ENCODE measurements at places on chromosomes 2 and 18.

- DNase-seq, result no peak
Measured at GRCh38 chr18:62537946-62538345, 15.1 kb downstream of the ZCCHC2 start.

- no peak for DNase-seq
Measured at GRCh38 chr2:74925361-74925786, 33.1 kb upstream of the POLE4 start.

GRCh38 chr18:8966821-8967220 is 135.7 kb upstream of the NDUFV2 start:
- no peak for DNase-seq

DNA sequence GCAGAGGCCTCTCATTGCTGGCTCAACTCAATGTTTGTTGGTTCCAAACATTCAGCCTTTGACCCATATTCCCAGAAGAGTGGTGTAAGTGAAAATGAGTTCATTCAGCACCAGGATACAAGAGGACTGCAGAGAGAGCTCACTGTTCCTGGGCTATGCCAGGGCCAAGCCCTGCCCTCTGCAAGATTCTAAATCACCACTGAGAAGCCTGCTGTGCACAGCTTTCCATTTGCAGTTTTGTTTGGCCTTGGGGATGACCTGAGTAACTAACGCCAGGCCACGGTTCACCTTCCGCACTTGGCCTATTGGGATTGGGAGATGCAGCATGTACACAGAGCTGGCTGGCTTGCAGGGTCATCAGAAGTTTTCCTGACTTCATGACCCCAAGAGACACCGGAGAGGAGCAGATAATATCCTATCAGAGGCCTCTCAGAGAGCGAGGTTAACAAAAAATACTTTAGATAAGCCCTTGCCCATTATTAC is 12.6 kb downstream of the GKN1 start:
- peak; percentile 50 for DNase-seq

DNA sequence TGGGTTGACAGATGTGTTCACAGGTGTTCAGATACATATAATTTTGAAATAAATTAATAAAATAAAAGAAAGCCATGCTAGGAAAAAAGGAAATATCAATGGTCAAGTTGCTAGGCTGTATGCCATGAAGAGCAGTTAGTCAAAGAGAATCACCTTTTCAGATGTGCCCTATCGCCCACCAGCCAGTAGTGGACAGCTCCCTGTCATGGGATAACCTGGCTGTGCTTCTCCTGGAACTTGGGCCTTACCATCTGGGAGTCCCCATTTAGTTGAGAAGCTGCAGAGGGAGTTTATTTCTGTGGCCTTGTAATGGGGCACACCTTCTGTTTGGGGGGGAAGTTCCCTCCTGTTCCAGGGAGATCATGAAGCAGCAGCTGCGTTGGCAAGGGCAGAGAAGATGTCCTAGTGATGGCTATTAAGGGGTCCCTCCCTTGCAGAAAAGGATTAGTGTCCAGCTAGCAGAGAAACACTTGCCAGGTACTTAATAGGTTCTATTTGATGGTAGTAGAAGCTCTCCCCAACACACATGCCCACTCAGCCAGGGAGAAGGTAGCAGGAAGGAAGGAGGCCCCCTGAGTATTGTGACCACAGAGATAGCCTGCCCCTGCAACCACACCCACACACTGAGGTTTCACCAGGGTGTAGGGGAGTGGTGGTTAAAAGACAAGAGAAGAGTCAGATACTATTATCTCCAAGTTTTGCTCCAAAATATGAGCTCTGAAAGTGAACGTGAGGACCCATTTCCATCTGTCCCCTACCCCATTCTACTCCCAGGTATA is 117.7 kb downstream of the B3GNT2 start:
- DNase-seq, result no peak

DNA sequence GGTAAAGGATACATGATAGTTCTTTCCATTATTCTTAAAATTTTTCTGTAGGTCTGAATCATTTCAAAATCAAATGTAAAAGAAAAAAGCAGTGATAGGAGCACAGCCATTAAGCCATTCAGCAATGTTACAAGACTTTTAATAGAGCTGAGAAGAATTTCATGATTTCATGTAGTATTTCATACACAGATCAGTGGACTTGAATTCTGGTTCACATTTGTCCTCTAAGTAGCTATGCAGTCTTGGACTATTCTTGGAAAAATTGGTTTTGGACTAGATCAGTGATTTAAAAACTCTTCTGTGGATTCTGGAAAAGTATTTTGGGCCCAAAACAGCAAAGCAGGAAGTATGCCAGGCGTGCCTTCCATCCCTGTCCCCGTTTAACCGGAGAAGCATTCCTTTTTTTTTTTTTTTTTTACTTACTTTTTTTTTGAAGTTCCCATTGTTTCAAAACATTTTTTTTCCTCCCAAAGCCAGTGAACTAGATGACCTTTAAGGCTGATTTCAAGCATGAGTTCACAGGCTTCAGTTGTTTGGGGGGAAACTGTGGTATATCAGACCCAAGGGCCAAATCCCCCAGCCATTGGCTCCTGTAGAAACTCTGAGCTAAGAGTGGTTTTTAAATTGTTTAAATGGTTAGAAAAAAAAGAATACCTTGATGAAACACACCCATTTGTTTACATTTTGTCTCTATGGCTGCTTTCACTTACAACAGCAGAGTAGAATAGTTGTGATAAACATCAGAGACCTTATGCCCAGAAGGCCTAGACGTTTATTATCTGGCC is 17.5 kb upstream of the POLI start:
- no peak for DNase-seq

- peak; percentile 53 for DNase-seq
Measured at GRCh38 chr2:20641123-20641985, 9.5 kb downstream of the HS1BP3 start.

DNA sequence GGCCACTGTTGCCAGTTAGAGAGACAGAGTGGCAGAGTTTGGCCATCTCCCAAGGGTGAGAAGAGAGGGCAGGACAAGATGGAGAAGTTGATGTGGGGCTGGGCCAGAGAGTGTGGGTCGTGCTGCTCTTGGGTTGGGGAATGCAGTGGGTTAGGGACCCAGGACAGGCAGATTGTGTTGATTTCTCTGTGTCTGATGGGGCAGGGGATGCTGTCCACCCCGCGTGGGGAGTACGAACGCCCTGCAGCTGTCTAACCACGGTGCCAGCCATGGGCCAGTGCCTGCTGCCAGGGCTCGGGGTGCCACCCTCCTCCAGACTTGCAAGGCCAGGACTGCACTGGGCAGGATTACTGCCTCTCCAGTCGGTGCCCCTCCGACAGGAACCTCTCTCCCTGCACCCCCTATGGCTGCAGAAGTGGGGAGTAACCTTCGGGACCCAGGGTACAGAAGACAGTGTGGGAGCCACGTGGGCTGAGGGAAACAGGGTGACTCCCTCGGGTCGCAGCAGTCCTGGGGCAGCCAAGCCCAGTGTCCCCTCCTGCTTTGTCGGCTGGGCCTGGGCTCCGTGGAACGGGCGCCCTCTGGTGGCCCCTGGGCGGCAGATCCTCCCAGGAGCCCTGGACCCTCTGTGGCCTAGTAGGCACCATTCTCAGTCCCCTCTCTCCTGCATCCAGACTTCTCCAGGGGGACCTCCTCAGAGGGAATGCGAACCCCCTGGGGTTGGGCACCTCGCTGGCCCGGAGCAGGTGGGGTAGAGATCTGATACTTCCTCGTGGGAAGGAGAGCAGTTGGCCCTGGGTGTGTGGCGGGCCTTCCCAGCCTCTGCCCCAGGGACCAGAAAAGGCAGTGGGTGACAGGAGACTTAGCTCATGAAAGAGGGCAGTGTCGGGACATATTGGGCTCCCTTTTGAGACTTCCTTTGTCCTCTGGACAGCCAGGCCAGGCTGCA is 2.7 kb downstream of the GPC1 start:
- DNase-seq, result peak; percentile 80

DNA sequence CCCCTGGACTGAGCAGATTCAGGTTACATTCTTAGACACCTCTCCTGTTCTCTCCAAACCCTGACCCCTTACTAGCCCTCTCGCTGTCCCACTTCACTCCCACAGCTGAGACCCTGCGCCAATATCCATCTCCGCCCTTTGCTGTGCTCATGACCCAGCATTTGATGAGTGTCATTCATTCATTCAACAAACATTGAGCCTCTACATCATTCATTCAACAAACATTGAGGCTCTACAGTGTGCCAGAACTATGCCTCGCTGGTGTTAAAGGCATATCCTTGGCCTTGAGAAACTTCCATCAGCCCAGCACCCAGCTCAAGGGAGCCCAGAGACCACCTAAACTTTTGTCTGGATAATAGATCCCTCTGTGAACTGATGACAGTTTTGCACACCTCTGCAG is 41.9 kb upstream of the MRPL33 start:
- no peak for DNase-seq

DNA sequence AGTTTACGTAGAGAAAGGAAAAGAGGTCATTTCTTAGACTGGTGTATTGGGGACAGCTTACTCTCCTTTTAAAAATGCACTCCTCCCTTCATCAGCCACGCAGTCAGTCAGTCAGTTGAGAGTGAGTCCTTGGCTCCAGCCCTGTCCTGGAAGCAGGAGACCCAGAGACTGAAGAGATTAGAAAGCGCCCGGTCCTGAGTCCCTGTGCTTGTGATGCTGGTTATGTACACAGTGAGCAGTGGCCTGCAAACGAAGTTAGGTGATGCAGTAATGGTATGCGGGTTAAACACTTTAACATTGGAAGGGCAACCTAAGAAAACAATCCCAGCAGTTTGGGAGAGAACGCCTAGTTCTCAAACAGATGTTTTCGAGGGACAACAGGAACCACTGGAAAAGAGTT is 6.3 kb upstream of the ASB1 start:
- DNase-seq, result no peak
